ENCODE measurements at places on chromosomes 16 and 17. TPM values are rescaled to one million over a fixed set of nuclear protein-coding genes. Genes with fewer than 3 reads are reported as not detected.

GRCh38 chr17:33929181-33929724 is 325.8 kb upstream of the CCL2 start:
- DNase-seq = no peak

- no peak for DNase-seq
Measured at GRCh38 chr17:82000803-82001570, 21.7 kb downstream of the CENPX start.

- DNase-seq = no peak
Measured at GRCh38 chr17:81681672-81682071, 1.9 kb downstream of the ARL16 start.

DNA sequence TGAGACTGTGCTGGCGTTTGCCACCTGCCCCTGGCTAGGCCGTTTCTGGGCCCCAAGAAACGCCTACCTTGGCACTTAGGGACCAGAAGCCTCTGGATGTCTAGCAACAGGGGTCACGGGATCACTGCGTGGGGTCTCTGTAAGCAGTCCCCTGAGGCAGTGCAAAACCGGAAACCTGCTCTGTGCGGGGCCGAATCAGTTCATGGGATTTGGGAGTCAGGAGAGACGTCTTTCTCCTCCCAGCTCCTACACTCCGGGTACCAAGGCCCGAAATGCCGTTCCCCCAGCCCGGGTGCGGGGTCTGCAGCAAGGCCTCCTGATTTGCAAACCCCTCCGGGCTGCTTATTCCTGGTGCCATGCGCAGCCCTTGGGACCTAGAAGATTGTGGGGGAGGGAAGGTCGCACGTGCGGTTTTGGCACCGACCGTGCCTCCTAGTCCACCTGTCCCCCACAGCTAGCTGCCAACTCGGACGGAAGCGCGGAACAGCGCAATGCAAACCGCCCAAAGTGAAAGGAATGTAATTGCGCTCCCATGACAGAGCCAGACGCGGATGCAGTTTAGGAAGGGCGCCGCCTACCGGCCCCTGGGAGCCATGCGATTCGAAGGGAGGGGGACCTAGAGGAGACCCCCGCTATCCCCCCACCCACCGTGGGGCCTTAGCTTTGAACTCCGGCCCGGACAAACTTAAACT is 6.5 kb downstream of the IRX5 start:
- DNase-seq = no peak

DNA sequence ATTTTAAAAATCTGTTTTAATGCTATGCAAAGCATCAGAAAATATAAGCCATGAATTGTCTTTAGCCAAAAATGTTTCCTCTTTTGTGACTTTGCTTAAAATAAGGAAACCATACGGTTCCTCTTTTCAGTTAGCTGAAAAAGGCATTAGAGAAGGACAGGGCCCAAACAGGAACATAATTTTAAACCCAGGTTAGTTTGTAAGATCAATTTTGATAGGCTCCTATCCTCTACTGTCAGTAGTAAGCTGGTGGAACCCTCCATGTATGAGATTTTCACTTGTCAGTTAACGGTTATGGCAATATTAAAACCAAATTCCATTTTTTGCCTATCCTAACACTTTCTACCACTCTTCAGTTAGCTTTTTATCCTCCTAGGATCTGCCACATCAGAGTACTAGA is 4.3 kb downstream of the EVI2B start:
- no peak for DNase-seq

DNA sequence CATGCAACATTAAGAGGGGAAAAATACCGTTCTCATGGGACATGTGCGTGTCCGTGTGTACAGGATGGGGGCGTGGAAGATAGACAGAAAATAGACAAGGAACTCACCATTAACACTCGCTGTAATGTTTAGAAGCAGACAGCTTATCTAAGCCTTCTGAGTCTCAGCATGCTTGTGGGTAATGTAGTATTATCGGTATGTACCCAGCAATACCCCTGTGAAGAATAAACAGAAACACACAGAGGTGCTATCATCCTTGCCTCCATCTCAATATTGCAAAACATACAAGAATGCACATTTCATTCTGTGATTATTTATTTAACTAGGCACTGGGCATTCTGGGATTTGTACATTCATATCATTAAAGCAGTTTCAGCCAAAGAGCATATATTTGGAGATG is 42.0 kb upstream of the RBFOX1 start:
- no peak for DNase-seq

DNA sequence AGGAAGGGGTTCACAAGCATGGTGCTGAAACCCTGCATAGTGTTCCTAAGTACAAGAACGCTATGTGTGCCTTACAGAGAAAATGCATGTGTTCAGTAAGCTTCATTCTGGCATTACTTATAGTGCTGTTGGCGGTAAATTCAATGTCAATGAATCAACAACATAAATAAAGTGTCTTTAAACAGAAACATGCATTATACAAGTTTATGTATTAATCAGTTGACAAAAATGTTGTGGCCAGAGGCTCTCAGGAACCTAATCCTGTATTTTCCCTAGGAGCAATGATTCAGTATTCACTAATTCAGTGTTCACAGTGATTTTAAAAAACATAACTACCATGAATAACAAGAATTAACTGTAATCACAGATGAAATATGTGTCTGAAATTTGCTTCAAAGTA is 47.1 kb upstream of the MYOCD start:
- no peak for DNase-seq

DNA sequence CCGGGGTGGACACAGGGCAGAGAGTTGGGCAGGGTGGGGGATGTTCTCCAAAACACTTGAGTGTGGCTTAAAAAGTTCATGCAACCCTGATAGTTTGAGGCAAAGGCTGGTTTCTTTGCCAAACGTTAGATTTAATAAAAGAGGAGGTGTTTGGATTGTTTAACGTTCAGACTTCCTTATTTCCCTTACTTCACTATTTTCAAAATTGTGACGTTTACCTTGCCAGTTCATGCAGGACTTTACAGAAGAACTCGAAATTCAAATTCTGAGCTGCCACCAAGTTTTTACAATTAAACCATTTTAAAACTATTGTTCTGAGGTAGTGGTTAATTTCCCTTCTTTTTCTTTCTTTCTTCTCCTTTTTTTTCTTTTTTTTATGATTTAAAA is 5.5 kb downstream of the SEC14L1 start:
- DNase-seq = no peak

GRCh38 chr17:33779234-33779591 is 475.9 kb upstream of the CCL2 start:
- peak; percentile 62 for DNase-seq

DNA sequence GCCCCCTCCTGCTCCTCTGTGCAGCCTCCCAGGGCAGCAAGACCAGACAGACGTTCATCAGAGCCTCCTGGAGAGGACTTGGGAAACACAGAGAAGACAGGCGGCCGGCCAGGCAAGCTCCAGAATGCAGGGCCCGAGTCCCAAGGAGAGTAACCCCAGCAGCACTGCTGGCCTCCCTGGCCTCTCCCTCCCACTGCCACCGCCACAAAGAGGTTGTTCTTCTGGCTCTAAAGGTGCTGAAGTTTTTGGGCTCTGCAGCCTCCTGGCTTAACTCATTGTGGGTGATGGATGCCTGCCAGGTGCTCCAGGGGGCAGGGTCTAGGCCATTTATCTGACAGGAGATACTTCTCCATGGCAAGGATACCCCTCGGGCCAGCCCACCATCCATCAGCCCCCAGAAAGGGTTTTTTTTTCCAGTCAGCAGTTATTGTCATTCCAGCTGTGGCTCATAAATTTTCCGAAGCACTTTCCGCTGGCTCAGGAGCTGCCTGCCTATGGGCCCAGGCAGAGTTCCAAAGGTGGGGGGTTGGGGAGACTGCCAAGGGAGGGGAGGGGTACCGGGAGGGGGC is 32.0 kb upstream of the MRPS23 start:
- no peak for DNase-seq

GRCh38 chr17:7884581-7885366 is 3.8 kb upstream of the CHD3 start:
- no peak for DNase-seq

GRCh38 chr16:71732587-71732986 is 8.1 kb upstream of the PHLPP2 start:
- no peak for DNase-seq

DNA sequence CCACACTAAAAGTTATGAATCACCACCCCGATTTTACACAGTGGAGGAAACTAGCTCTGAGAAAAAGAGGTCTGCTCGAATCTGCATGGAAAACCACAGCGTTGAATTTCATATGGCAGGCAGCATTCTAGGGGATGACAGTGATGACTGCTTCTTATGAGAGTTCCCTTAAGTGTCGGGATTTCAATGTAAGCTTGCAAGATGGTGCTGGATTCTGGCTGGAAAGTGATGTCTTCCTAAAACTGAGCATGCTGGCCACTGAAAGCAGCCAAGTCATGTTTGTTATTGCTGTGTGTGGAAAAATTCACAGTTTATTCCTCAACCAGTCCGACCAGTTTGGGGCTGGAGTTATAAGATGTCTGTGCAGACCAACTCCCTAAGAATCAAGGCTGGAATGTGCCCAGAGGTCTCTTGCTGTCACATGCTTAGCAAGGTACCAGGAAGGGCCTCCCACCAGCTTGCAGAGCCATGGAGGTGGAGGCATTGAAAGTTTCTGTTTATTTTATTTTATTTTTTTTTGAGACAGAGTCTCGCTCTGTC is 37.2 kb upstream of the GAN start:
- no peak for DNase-seq

- no peak for DNase-seq
Measured at GRCh38 chr17:80395402-80396151, 19.4 kb upstream of the ENDOV start.

- no peak for DNase-seq
Measured at GRCh38 chr17:79286440-79286839, 211.8 kb downstream of the ENGASE start.

GRCh38 chr17:59899099-59899498 is 6.2 kb downstream of the RPS6KB1 start:
- DNase-seq = no peak

GRCh38 chr16:4561596-4561995 is 5.5 kb downstream of the C16orf96 start:
- DNase-seq = no peak

Gene SLC13A2
- total RNA-seq = not detected

Gene ARL2BP
- total RNA-seq = 55.3 TPM

Gene LITAFD
- not detected for total RNA-seq

Gene SAMD14
- 0.50 TPM for total RNA-seq

Gene GALR2
- not detected for total RNA-seq

Gene GOT2
- total RNA-seq = 105 TPM

Gene KRT31
- total RNA-seq = not detected

Gene SLC38A8
- not detected for total RNA-seq

Gene CA4
- not detected for total RNA-seq

Gene TP53TG3F
- total RNA-seq = not detected

Gene CTRB1
- not detected for total RNA-seq

Gene CLEC3A
- not detected for total RNA-seq

Gene TERB1
- total RNA-seq = not detected

Gene FOXC2
- total RNA-seq = 1.1 TPM
